Left renal cortex interstitium (tissue), 4 donors: ENCODE measurements at places on chromosomes 7 and 10. TPM values are rescaled to one million over a fixed set of nuclear protein-coding genes. Genes with fewer than 3 reads are reported as not detected.

DNA sequence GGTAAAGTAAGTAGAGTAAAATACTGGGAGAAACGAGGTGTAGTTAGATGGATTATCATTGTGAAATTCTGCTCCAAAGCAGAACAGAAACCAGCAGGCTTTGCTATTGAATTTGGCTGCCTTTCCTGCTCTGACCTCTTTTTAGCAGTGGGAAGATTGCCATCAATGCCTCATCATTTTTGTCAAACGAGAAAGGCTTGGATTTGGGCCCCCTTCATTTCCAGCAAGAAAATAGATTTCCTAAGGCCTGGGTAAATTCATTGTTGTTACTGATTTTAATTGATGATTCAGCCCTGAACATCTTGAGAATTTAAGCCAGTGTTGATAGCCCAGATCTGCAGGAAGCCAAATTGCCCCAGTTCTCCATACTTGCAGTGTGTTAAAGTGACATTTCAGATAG lies 35.2 kb upstream of the ASAH2 start:
- no peak for DNase-seq

- DNase-seq, result no peak
Observed at GRCh38 chr7:56028942-56029630, 22.2 kb downstream of the PSPH start.

DNA sequence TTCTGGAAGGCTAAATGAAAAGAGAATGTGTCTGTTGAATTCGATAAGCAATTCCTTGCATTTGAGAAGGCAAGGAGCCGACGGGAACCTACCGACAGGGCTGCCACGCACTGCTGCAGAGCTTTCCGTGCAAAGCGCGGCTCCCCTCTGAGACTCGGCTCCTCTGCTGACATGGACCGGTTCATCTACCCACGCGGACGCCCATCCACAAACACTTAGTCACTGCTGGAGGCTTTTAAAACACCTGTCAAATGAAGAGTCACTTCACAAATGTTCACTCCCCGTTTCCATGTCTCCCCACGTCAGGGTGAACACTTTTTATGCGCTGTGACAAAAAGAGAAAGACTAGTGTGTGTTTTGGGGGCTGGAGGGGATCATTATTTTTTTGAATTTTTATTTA lies 32.0 kb downstream of the AMZ1 start:
- no peak for DNase-seq

- DNase-seq, result no peak
Observed at GRCh38 chr10:82394122-82394521, 519.1 kb downstream of the NRG3 start.

GRCh38 chr10:19816411-19817230 lies at the start of gene PLXDC2:
TSS of gene PLXDC2 (plus strand) at chr10:19816432.
- peak; percentile 62 for DNase-seq

GRCh38 chr7:22457471-22457870 lies 42.5 kb downstream of the STEAP1B start:
- DNase-seq, result no peak

GRCh38 chr7:41711283-41712064 lies 8.6 kb upstream of the INHBA start:
- no peak for DNase-seq

DNA sequence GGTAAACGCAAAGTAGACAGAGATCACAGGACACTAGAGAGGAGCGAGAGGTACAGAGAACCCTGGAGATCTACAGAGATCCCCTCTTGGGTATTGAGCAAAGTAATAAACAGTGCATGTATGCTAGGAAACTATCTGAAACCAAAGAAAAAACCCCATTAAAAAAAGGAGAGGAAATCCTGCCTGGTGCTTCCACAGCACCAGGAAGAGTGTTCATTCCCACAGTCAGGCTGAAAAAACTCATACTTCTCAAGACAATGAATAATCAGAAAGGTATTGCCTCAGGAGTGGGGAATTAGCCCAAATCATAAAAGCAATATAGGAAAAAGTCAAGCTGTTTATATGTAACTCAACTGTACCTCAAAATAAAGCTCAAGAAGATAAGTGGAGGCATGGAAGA lies 59.1 kb downstream of the ANKRD26 start:
- DNase-seq, result no peak

DNA sequence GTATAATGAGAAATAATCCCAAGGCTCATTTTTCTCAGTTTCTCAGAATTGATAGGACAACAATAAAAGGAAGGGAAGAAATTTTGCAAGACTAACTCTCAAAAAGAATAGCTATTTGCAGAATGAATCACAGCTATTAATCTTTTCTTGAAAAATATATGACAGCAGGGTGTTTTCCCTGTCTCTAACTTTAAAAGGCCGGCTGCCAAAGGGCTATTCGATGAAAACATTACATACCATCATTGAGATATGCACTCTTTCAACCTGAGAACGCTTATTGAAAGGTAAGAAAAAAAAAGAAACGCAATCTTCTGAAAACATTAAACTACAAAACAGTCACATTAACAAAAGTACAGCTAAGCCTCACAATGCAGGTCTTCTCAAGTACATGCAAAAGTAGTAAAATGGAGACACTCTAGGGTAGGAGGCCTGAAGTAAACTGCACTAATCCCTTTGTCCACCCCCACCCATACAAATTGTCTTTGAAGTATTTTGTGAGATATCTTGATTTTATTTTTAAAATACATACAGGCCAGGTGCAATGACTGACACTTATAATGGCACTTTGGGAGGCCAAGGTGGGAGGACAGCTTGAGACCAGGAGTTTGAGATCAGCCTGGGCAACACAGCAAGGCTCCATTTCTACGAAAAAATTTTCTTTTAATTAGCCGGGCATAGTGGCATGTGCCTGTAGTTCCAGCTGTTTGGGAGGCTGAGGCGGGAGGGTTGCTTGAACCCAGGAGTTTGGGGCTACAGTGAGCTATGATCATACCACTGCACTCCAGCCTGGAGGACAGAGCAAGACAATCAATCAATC lies 83.0 kb downstream of the PARD3 start:
- DNase-seq, result no peak

DNA sequence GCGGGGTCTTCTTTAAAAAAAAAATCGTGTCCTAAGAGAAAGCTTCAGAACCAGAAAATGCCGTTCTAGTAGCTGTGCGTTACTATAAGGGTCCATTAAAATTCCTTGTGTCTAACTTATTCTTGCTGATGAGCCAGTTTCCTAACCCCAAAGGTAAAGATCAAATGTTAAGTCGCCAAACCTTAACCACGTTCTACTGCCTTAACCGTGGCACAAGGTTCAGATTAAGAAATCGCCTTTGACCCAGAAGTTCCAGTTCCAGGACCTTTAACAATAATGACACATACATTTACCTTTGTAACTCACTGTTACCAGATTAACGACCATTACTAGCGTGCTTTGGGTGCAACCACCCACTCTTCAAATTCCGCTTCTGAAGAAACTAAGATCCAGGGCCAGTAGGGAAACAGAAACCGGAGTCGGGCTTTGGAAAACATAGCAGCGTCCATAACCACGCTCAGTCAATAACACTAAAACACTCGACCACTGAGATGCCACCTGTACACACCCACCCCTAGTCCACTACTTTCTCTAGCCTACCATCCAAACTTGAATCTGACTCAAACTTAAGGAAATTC lies 620 bp downstream of the BET1 start:
- no peak for DNase-seq

DNA sequence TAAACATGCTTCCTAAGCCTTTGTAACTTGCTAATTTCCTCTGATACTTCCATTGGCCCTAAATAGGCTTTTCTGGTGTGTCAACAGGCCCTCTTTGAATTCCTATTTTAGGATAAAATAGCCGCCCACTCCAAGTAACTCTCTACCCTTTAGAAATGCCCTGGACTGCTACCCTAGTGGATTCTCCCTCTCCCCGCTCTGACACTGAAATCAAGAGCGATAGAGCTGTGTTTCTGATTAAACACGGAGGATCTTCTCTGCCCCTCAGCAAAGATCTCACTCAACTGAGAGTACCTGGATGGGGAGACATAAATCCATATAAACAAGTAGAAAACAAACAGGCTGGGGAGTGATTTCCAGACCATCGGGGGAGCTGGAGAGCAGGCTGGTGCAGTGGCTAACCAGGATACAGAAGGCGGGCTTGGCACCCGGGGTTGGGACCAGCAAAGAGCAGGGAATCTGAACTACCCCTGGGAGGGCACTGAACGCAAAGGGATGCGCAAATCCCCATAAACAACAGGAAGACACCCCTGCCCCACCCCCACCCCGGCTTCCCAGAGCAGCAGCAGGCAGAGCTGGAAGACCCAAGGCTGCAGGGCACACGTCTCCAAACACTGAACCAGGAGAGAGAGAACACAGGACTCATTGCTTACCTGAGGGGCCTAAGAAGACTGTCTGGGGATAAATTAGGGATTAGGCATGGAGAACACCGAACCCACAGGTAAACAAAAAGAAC lies 2.5 kb downstream of the ASB13 start:
- DNase-seq, result no peak

GRCh38 chr10:85491652-85492051 lies 874.9 kb downstream of the GRID1 start:
- no peak for DNase-seq

GRCh38 chr10:17512341-17513001 lies 58.1 kb upstream of the ST8SIA6 start:
- DNase-seq, result no peak

- DNase-seq, result no peak
Observed at GRCh38 chr10:127694580-127695193, 42.3 kb upstream of the FOXI2 start.

- DNase-seq, result no peak
Observed at GRCh38 chr10:73251683-73252444, 580 bp downstream of the MRPS16 start.

NRAP gene
- 0.03 TPM for polyA plus RNA-seq

OGDHL gene
- polyA plus RNA-seq, result 44.9 TPM

AGBL3 gene
- polyA plus RNA-seq, result 6.3 TPM

MEST gene
- 761 TPM for polyA plus RNA-seq

VWC2 gene
- 1.4 TPM for polyA plus RNA-seq

RAB19 gene
- 2.4 TPM for polyA plus RNA-seq

ECHS1 gene
- polyA plus RNA-seq, result 137 TPM
